Skeletal muscle tissue (tissue), 5 donors: ENCODE measurements at places on chromosomes 1 and 21. TPM values are rescaled to one million over a fixed set of nuclear protein-coding genes. Genes with fewer than 3 reads are reported as not detected.

INSRR gene
- 0.52 TPM for total RNA-seq

NPHP4 gene
- 5.2 TPM for total RNA-seq

TNFSF18 gene
- 1.0 TPM for total RNA-seq

DNM3 gene
- total RNA-seq, result 2.6 TPM

OLFML2B gene
- total RNA-seq, result 29.7 TPM

PTPN7 gene
- total RNA-seq, result 0.52 TPM

OR2T29 gene
- not detected for total RNA-seq

PADI1 gene
- total RNA-seq, result not detected

HLX gene
- 9.9 TPM for total RNA-seq

LMX1A gene
- 1.6 TPM for total RNA-seq

SSX2IP gene
- 7.8 TPM for total RNA-seq

CR1L gene
- total RNA-seq, result 2.6 TPM

IVL gene
- not detected for total RNA-seq

SIPA1L2 gene
- 53.2 TPM for total RNA-seq

SH3BGR gene
- total RNA-seq, result 58.5 TPM

PGLYRP3 gene
- not detected for total RNA-seq

KAZN gene
- 3.7 TPM for total RNA-seq

CYP4A11 gene
- total RNA-seq, result under 0.01 TPM

KCNJ9 gene
- not detected for total RNA-seq

NEXN gene
- 24.5 TPM for total RNA-seq

CRB1 gene
- 1.0 TPM for total RNA-seq

LENEP gene
- not detected for total RNA-seq

LYPD8 gene
- not detected for total RNA-seq

LCE1B gene
- total RNA-seq, result not detected

DNASE2B gene
- not detected for total RNA-seq

GSTM5 gene
- 11.5 TPM for total RNA-seq

SLC44A5 gene
- under 0.01 TPM for total RNA-seq

TSPAN2 gene
- total RNA-seq, result 6.8 TPM

OR2G6 gene
- not detected for total RNA-seq

TTC39A gene
- 2.1 TPM for total RNA-seq

LORICRIN gene
- not detected for total RNA-seq

AK2 gene
- total RNA-seq, result 64.2 TPM

CYP2J2 gene
- total RNA-seq, result 38.1 TPM

ZZZ3 gene
- total RNA-seq, result 82.5 TPM

IFNLR1 gene
- not detected for total RNA-seq

IL22RA1 gene
- not detected for total RNA-seq

DIO1 gene
- total RNA-seq, result not detected

ATP1A4 gene
- under 0.01 TPM for total RNA-seq

CD5L gene
- total RNA-seq, result not detected

CACNA1S gene
- total RNA-seq, result 43.3 TPM
